ENCODE measurements at places on chromosomes 7 and 10.

DNA sequence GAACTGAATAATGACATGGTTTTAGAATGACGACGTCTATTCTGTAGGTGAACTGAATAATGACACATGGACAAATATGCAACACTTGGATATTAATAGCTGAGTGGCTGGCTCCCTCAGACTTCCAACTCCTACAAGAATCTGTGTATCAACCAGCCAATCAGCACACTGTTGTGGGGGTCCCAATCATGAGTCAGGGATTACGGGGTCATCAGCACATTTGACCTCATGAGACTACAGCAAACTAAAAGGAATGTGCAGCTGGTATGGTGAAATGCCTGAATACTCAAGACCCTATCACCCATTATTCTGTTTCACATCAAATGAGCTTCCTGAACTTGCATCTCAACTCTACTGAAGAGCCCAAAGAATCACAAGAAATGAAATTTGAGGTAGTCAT is 192.5 kb downstream of the ANK3 start:
- H3K27ac ChIP-seq, result no peak overlapping the region
- H3K4me3 ChIP-seq, result no peak overlapping the region
- no peaks in the 10 kb centered on the region for H3K4me1 ChIP-seq
- H3K36me3 ChIP-seq, result peaks cover 47% of the 10 kb centered on the region

GRCh38 chr7:131934452-131934851 is 378.0 kb upstream of the PODXL start:
- H3K36me3 ChIP-seq, result no peaks in the 10 kb centered on the region
- no peak overlapping the region for H3K4me3 ChIP-seq
- no peak overlapping the region for H3K27ac ChIP-seq
- DNase-seq, result no peak
- H3K27me3 ChIP-seq, result no peaks in the 10 kb centered on the region

DNA sequence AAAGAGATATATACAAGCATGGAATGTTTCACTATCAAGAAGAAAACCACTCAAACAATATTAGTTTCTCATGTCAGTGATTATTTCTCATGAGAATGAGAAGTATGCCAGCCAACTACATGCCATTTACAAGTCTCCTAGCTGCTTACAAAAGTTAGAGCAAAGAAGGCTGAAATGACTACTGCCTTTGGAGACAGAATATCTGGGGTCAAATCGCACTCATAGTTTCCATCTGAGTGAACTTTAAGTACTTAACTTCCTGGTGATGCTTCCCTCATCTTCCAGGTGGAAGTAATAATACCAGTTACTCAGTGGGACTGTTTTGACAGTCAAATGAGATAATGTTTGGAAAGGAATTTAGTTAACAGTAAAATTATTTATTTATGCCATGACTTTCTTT is 42.0 kb upstream of the RHOBTB1 start:
- no peaks in the 10 kb centered on the region for H3K36me3 ChIP-seq
- no peak overlapping the region for H3K4me3 ChIP-seq
- no peak for DNase-seq
- H3K27me3 ChIP-seq, result no peaks in the 10 kb centered on the region

DNA sequence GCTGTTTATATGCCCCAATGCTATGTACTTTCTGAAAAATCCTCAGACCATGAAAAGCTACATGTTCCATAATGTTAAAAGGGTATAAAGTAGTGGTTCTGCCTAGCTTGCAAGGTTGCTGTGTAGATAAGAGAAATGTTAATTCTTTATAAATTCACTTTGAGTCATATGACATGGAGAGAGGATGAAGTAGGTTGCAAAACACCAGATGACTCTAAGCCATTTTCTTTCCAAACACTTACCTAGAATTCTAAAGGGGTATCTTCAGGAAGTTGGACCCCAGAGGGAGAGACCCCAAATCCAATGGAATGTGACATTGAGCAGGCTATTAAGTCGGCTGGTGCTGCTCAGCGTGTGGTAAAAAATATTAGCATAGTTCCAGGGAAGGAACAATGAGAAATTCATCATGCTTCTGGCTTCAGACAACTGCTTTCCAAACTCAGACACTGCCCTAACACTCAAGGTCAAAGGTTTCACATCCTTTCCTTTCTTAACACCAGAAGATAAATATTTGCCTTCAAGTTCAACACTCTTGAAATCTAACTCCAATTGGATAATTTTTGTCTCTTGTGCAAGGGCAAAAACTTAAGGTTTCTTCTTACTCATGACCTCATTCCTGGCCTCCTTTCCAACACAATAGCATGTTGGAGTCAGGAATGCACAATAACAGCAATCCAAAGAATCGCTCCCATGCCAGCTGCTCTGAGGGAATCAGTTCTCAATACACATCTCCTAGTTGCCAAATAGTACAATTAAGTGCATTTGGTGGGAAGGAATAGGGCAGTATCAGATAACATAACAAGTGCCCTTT is 100.7 kb upstream of the AFAP1L2 start:
- peaks cover 66% of the 10 kb centered on the region for H3K4me1 ChIP-seq
- no peak overlapping the region for H3K4me3 ChIP-seq
- no peaks in the 10 kb centered on the region for H3K27me3 ChIP-seq
- H3K36me3 ChIP-seq, result peaks cover 15% of the 10 kb centered on the region
- H3K27ac ChIP-seq, result no peak overlapping the region
- no peak for DNase-seq

GRCh38 chr7:29008590-29008989 is 50.5 kb upstream of the TRIL start:
- no peak for DNase-seq
- no peaks in the 10 kb centered on the region for H3K36me3 ChIP-seq
- H3K27ac ChIP-seq, result no peak overlapping the region
- H3K4me3 ChIP-seq, result no peak overlapping the region

- no peak within 1 kb of the TSS for H3K4me3 ChIP-seq
- no peaks in the 10 kb centered on the region for H3K4me1 ChIP-seq
- H3K27me3 ChIP-seq, result no peaks in the 10 kb centered on the region
These were observed at the start of gene OLAH for GRCh38 chr10:15043674-15044073. Gene OLAH (plus strand): TSS chr10:15043943. CDS start chr10:15047289, 3,346 bp downstream.

Measured in CD4-positive, alpha-beta T cell (primary cell).